Activated T-cell treated with anti-CD3 and anti-CD28 coated beads, Interleukin-2, amount 50 U/mL, for 1 hour (primary cell): ENCODE measurements at places on chromosomes 7 and 10.

GRCh38 chr7:48113275-48113674 is 24.2 kb downstream of the UPP1 start:
- DNase-seq: no peak

- no peak for DNase-seq
Observed at GRCh38 chr10:118720685-118721538, 33.9 kb downstream of the CACUL1 start.

DNA sequence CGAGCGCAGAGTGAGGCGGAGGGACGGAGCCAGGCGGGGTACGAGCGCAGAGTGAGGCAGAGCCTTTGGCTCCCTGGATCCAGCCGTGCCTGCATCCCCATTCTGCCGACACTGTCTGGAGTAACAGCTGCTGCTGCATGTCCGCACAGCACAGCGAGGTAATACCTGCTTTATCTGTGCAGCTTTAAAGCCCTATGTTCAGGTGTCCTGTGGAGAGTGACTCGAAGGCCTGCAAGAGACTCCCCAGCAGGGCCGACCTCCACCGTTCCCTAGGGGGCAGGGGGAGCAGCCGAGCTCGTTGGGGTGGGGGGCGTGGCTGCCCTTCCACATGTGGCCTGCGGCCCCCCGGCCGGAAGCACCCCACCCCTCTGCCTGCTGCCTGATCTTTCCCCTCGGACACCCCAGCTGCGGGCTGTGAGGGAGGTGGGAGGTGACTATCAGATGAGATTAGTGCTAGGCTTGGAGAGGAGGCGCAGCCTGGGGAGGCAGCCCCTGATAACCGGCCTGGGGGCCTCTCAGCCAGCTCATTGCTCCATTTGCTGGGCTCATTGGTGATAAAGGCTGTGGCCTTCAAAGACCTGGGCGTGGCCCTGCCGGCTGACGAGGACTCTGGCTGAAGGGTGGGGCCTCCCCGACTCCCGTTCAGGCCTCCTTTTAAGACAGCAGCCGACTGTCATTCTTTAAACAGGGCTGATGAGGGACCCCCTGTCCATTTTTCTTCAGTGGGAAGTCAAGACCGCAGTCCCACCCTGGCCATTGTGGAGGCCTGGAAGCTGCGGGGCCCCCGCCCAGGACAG is 8.0 kb downstream of the VENTX start:
- DNase-seq: no peak

GRCh38 chr10:60662917-60663614 is 115.2 kb upstream of the CDK1 start:
- no peak for DNase-seq
